ENCODE measurements at places on chromosomes 5 and 9.

DNA sequence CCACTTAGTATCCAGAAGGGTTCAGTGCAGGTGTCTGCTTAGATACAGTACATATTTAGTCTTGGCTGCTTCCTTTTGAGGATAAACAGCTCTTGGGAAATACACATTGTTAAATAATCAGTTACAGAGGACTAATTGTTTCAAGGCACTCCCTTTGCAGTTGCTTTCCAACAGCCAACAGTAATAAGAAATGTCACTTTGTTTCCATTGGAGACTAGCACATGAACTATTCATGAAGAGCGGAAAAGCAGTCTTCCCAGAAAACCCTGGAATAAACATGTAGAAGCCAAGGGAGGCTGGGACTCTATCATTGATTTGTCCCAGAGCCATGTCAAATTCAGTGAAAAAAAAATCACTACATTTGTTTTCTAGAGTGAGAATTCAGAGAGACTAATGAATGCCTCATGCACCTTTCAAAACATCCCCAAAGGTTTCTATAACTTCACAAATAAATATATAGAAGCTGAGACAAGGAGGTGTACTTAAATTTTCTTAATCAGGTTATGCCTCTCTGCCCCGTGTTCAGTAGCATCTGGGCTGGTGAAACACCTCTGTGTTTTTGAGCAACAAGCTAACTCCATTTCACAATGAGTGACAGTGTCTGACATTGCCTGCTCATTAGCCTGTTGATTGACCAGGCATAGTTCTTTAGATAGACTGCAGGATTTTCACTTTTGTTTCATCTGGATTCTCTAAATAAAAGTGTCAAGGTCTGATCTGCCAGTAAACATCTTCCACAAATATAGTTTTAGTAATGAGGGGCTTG, 271.5 kb downstream of the ARRDC3 start:
- DNase-seq: no peak

DNA sequence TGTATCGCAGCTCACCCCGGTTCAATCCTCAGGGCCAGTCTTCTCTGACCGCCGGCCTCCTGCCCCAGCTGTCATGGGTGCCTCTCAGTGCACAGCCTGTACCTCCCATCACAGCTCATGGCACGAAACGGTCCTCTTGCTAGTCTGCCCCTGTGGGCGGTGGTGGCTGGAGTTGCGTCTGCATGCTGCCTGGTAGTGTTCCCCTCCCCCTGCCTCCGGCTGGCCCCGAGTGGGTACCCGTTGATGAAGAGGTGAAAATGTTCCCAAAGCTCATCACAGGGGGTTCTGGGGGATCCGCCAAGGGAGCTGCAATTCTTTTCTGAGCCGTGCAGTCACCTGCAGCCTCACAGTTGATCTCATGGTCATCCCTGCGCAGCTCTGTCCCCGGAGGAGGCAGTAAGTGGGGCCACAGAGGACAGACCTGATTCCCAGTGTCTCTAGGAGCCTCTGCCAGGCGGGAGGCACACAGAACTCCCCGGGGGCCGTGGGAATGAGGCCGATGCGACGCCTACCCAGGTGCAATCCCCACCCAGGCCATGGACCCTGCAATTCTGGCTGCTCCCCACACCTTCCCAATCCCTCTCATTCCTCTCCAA, 34.7 kb upstream of the FIBCD1 start:
- DNase-seq: no peak

GRCh38 chr9:35432076-35432475, 57.8 kb upstream of the RUSC2 start:
- no peak for DNase-seq

DNA sequence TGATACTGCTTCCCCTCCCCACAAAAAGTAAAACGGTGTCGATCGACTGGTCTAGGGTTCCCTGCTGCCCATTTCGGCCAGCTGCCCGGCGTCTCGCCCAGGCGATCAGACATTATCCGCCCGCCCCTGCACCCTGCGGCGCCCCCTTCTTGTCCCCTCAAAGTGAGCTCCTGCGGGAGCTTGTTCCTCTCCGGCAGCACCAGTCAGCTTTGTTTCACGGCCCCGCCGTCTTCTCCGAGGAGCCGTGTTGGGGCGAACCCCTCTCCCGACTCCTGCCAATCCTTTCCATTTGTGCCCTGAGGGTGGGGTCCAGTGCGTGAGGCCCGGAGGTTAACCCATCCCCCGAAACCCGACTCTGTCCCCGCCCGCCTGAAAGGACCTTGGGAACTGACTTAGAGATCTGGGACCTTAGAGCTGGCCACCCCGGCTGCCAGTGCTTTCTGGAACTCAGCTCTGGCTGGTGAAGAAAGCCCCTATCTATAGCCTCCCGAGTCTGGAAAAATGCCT, 518 bp downstream of the UBE2B start:
- DNase-seq: peak; percentile 56

GRCh38 chr5:32754284-32754683, 43.2 kb downstream of the NPR3 start:
- DNase-seq: no peak

DNA sequence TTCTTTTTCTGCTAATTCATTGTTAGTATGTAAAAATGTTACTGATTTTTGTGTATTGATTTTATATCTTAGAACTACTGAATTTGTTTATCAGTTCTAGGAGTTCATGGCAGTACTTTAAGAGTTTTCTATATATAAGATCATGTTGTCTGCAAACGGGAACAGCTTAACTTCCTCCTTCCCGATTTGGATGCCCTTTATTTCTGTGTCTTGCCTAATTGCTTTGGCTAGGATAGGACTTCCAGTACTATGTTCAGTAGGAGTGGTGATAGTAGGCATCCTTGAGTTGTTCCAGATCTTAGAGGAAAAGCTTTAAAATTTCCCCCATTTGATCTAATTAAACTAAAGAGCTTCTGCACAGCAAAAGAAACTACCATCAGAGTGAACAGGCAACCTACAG, 20.1 kb downstream of the RCL1 start:
- DNase-seq: no peak

- peak; percentile 29 for DNase-seq
Measured at GRCh38 chr5:44774279-44774880, 34.4 kb upstream of the MRPS30 start.

GRCh38 chr9:74887041-74887980, at the start of gene TRPM6:
Gene TRPM6, minus strand, starts transcription at chr9:74887921. Its CDS starts 65 bp downstream, at chr9:74887856.
- DNase-seq: peak; percentile 62

Measured in activated CD4-positive, alpha-beta T cell treated with anti-CD3 and anti-CD28 coated beads, Interleukin-10, Interleukin-2, amounts not matched to agents 100 ng/mL and 50 ng/mL, durations not matched to agents 16 hours and 8 hours (primary cell).